ENCODE measurements at places on chromosomes 1 and 21.

- DNase-seq, result no peak
Measured at GRCh38 chr1:116994411-116994810, 7.1 kb upstream of the CD101 start.

DNA sequence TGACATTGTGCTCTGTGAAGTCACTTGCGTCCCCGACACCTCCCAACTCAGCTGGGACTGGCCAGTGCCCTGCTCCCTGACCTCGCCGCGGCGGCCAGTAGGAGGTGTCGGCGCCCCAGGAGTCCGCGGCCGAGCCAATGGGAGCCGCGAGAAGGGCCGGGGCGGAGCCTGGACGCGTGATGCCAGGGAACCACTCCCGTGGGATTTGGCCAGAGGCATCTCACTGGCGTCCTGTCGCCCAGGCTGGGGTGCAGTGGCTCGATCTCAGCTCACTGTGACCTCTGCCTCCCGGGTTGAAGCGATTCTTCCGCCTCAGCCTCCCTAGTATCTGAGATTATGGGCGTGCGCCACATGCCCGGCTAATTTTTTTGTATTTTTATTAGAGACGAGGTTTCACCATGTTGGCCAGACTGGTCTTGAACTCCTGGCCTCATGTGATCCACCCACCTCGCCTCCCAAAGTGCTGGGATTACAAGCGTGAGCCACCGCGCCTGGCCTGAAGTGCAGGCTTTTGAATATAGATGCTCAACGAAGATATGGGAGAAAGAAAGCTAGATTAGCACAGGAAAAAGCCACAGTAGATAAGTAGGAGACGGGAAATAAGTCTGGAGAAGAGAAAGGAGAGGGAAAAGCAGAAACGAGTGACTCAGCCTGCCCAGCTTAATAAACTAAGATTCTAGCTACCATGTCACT lies 38.0 kb downstream of the ZBTB8OS start:
- peak; percentile 82 for DNase-seq

DNA sequence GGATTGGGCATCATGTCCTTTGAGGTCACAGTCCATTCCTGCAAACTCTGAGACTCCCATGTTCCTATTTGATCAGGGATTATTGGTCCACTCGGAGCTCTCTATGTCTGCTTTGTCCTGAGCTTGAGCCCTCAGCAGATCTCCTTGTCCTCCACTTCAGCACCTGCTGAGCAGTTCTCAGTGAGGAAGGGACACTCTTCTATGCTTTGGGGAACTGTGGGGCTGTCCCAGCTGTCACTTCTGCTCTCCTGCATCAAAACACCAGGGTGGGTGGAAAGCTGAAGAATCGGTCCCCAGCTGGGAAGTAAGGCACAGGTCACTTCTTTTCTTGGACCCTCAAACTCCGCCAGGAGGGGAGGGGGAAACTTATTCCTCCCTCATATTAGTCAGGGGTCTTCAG lies 99.5 kb downstream of the PCP4 start:
- DNase-seq, result no peak

GRCh38 chr1:11384170-11384554 lies 94.8 kb upstream of the DISP3 start:
- DNase-seq, result no peak

DNA sequence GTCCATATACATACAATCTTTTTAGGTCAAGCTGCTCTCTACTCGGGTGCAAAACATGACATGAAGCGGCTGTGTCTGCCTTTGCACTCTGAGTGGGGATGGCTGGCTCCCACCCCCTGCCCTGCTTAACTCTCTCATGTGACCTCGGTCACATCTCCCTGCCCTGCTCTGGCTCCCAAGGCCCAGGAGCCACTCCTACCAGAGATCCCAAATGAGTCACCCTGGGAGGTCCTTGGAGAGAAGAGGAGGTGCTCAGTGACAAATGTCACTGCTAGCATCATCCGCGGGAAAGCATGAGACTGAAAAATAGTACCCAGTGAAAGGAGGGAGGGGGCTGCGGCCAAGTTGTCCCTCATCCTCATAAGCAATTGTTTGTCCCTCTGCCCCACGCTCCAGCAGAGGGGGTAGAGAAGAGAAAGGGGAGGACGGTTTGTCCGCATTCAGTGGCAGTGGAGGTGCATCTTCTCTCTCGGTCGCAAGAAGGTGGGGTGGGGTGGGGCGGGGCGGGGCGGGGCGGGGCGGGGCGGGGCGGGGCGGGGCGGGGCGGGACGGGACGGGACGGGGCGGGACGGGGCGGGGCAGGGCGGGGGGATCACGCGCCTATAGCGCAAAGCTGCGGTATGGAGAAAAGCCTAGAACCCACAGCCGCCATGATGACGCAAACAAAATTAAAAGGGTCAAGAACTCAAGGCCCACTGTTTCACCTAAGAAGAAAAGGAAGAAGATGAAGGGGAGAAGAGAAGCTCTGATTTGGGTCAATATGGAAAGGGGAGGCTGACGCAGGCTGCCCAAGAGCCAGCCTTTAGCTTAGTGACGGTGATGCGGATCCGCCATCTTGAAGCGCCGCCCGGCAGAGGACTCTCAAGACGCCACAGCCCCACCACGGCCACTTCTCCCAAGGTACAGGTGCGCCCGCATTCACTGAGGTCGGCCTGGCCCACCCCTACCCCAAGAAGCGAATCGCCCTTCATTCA lies 66.2 kb downstream of the CD46 start:
- no peak for DNase-seq

DNA sequence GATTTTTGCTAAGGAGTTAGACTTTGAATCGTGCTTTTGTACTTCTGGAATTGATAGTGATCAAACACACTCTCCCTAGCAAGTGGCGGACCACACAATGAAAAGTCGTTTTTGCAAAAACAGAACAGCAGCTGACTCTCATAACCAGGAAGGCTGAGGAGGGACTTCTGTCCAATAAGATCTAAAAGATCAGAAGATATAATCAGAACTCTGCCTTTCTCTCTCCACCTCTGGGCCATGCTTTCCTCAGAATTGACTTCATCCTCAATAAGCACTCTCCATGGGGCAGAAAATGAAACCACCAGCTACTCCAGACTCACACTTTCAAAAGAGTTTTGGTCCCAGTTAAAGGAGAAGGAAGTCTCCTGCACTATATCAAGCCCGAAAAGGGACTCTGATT lies 55.3 kb upstream of the SAMD13 start:
- peak; percentile 41 for DNase-seq

DNA sequence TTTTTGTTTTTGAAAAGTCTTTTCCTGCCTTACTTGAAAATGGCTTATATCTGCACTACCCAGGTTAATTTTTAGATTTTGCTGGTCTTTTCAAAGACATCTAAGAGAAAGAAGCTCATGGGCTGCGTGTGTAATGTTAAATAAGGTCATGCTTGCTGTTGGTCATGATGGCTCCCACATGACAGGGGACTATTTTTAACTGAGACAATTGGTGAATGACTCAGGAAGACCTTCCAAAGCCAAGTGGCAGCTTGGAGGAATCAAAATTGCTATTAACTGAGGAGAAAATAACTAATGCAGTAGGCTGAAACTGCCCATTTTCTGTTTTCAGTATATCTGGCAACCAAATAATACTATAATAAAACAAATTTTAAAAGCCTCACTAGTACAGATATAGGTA lies 117.1 kb upstream of the SPAG17 start:
- DNase-seq, result no peak

- no peak for DNase-seq
Measured at GRCh38 chr1:61446531-61446991, 278.4 kb downstream of the TM2D1 start.

GRCh38 chr1:212470059-212470458 lies 37.3 kb downstream of the NENF start:
- no peak for DNase-seq

- DNase-seq, result peak; percentile 44
Measured at GRCh38 chr1:88731475-88732269, 47.6 kb downstream of the PKN2 start.

GRCh38 chr1:168287237-168287664 lies 6.6 kb downstream of the TBX19 start:
- DNase-seq, result peak; percentile 41

- DNase-seq, result no peak
Measured at GRCh38 chr1:41765152-41765551, 153.6 kb downstream of the HIVEP3 start.

- no peak for DNase-seq
Measured at GRCh38 chr21:42564561-42564971, 50.9 kb downstream of the SLC37A1 start.

- no peak for DNase-seq
Measured at GRCh38 chr1:228957535-228957934, 222.3 kb downstream of the RHOU start.
